ENCODE measurements at places on chromosomes 11 and 22.

DNA sequence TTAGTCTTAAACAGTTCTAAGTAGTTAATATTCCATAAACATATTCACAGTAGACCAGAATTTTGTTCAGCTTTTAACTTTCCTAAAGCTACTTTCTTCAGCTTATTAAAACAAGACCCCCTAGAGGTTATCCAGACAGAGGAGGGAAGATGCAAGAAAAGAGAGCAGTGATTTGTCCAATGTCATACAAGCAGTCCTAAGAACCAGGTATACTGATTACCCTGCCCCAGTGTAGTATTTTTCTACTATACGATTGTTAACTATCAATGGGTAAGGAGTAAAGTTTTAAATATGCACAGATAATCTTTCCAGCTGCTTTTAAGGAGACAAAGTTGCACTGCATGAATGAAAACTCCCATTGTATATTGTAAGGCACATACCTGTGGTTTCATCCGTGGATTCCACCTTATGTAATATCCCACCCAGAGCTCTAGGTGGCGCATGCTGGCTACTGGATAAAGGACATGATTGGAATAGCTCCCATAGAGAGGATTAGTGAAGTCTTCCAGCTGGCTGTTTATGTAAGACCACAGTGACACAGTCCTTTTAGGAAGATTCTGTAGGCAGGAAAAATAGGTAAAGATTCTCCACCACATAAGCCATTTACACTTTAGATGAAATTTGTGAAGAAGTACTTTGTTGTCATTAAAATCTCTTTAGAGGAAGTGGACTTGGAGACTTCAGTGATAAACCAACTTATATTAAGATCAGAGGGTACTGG lies 45.6 kb downstream of the CEP57 start:
- DNase-seq = peak; percentile 81

- no peak for DNase-seq
Measured at GRCh38 chr22:22720201-22720723, 75.8 kb downstream of the GGTLC2 start.

DNA sequence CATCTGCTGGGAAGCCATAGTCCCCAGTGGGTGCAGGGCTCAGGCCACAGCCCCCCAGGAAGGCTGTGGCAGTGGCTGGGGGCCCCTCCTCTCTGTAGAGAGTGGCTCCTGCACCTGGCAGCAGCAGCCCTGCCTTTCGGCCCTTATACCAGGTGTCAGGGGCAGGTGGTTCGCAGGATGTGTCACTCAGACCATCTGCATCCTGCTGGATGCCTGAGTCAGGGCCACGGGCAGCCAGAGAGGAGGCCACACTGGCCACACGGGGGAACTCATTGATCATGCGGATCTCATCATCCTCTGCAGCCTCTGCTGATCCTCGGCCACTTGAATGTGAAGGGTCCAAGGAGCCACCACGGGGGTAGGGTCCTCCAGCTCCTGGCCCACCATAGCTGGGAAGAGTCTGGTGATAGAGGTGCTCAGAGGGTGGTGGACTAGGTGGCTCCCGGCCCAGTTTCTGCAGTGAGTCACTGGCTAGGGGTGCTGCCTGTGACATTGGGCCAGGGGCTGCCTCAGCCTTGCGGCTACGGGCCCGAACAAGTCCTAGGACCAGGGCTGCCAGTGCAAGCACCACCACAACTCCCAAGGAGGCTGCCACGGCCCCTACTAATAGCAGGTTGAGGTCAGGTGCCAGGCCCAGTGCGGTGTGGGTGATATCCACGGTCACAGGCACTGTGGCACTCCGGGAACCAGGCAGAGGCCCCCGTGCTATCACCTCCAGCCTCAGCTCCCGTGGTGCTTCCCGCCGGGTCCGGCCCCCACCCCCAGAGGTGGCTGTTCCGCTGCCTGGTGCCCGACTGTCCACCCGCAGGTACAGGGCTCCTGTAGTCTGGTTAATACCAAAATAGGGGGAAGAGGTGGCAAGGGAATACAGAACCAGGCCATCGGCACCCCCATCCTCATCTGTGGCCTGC lies 3.3 kb upstream of the TPP1 start:
- DNase-seq = no peak

- DNase-seq = no peak
Measured at GRCh38 chr11:116776522-116776984, 3.8 kb upstream of the BUD13 start.

- peak; percentile 60 for DNase-seq
Measured at GRCh38 chr22:28019360-28019759, 100.3 kb upstream of the PITPNB start.

DNA sequence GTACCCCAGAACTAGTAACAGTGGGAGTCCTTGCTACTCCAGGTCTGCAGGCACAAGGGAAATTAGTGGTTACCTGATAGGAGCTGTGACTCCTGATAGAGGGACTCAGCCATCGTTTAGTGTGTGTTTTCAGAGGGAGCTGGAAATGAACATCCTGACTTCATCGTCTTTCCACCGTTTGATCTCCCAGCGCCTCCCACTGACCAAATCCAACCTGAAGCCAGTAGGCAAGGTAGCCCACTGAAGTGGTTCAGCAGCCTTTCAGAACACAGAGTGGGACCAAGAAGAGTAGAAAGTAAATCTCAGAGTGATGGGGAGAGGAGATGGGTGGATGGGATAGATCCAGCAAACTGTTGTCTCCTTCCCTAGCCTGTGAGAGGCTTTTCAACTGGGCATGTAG lies 385.9 kb downstream of the INSC start:
- no peak for DNase-seq

GRCh38 chr22:20619045-20619892 lies 111.9 kb downstream of the MED15 start:
- no peak for DNase-seq

- DNase-seq = no peak
Measured at GRCh38 chr11:64139049-64139448, 26.9 kb downstream of the MACROD1 start.

DNA sequence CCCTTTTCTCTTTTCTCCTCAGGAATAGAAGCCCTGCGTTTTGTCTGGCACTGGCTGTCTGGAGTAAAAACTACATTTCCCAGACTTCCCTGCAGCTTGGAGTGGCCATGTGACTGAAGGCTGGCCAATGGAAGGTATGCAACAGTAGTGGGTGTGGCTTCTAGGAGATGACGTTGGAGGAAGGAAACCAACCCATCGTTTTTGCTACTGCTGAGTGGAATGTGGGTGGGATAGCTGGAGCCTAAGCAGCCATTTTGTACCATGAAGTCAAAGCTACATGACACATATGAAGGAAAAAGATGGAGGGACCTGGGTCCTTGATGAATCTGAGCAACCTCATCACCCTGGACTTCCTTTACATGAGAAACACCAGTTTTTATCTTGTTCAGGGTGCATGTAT lies 19.6 kb downstream of the FGF3 start:
- peak; percentile 21 for DNase-seq

DNA sequence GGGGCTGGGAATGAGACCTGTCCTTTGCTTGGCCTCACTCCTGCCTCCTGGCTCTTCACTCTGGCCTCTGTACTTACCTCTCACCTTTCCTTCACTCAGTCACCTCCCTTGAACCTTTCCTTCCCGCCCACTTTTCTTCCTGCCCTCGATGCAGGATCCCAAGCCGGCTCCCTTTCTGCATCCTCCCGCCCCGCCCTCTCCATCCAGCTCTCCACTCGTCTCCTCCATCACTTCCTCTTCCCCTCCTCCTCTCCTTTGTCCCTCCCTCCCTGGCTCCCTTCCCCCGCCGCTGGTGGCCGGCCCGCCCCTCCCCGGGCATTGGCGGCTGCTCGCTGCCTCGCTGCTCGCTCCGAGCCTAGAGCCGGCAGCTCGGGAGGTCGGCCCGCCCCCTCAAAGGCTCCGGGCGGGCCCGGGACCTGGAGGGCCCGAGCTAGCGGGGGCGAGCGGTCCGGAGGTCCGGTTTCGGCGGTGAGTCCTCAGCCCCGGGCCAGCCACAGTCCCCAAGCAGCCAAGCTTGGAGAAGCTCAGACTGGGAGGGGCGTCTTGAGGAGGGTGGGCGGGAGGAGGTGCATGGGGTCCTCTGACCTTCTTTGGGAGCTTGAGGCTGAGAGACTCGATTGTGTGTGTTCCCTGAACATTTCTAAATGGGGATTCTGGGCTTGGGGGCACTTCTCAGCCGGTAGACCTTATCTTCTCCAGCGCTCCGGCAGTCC lies 13.8 kb downstream of the PHLDB1 start:
- DNase-seq = peak; percentile 92

DNA sequence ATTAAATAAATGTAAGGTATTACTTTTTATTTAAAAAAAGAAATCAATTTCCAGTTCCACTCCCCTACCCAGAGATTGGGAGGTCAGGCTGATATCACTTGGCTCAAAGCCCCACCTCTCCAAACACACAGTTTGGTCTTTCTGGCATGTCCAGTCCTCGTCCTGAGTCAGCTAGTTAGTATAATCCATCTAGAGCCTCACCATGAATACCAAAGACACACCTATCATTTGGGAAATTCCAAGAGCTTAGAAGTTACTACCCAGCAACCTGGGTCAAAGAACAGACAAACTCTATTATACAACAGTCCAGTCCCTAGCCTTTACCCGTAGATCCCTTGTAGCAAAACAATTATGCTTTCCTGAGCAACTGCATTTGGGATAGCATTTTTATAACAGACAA lies 9.4 kb downstream of the TREH start:
- peak; percentile 61 for DNase-seq

DNA sequence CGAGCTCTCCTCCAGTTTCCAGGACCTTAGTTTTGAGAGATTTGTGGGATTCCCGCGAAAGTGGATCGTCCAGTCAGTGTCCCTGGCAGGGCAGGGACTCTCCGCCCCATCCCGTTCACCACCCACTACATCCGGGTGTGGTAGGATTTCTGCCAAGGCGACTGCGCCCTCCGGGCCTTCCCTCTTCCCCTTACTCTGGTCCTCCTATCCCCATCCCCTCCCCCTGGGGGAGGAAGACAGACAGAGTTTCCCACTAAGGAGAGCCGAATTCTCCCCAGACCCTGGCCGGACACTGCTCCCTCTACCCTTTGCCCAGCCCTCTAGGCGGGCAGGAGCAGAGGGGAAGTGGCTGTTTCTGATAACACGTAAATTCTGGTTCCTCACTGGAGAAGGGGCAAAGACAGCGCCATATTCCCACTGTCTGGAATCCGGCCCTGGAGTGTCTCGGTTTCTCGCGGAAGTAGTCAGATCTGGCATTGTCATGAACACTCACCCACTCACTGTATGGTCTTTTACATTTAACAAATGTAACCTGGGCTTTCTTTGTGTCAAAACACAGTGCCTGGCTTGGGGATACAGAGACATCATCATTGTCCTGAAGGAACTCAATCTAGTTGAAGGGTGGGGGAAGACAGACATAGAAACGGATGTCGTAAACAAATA lies 1.1 kb upstream of the NECTIN1 start:
- DNase-seq = peak; percentile 68

DNA sequence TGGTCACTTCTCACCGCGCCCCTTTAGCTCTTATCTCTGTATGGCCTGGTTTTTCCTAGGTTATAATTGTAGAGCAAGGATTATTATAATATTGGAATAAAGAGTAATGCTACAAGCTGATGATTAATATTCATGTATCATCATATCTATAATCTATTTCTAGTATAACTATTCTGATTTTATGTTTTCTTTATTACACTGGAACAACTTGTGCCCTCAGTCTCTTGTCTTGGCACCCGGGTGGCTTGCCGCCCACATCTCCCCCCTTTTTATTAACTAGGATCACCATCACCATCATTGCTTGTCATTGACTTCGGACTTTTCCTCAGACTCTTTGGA lies 11.0 kb downstream of the OR52K1 start:
- DNase-seq = no peak

DNA sequence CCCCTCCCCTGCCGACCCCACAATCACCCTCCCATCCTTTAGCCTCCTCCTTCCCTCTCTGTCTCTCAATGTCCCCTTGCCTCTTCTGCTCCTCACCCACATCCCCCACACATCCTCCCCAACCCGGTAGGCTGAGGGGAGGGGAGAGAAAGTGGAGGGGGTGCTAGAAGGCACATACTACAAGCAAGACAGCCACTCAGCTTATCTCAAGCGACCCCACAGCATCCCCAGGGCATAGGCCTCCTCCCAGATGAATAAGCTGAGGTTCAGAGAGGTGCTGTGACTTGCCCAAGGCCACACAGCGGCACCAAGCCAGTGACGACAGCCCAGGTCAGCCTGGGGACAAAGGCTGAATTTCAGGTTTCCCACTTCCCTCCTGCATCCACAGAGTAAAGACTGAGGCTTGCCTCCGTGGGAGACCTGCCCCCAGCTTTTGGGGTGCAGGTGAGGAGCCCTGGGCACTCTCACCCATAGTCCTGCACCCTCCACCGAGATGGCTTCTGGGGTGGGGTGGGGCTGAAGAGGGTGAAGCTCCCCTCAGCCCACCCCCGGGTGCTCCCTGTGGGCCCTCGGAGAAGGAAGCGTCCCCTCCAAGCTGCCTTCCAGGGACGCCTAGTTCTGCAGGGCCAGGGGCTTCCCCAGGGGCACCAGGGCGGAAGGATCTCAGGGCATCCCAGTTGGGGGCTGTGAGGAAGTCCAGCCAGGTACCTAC lies 511 bp downstream of the RAC2 start:
- no peak for DNase-seq

- peak; percentile 40 for DNase-seq
Measured at GRCh38 chr11:88183233-88183632, 8.0 kb upstream of the RAB38 start.
